ENCODE measurements at places on chromosomes 16 and 17. TPM values are rescaled to one million over a fixed set of nuclear protein-coding genes. Genes with fewer than 3 reads are reported as not detected.

GRCh38 chr17:44123356-44124117, at the start of gene HDAC5:
Gene HDAC5 (minus strand): TSS chr17:44123641. CDS start chr17:44117515, 6,126 bp downstream.
- peak; percentile 95 for DNase-seq

DNA sequence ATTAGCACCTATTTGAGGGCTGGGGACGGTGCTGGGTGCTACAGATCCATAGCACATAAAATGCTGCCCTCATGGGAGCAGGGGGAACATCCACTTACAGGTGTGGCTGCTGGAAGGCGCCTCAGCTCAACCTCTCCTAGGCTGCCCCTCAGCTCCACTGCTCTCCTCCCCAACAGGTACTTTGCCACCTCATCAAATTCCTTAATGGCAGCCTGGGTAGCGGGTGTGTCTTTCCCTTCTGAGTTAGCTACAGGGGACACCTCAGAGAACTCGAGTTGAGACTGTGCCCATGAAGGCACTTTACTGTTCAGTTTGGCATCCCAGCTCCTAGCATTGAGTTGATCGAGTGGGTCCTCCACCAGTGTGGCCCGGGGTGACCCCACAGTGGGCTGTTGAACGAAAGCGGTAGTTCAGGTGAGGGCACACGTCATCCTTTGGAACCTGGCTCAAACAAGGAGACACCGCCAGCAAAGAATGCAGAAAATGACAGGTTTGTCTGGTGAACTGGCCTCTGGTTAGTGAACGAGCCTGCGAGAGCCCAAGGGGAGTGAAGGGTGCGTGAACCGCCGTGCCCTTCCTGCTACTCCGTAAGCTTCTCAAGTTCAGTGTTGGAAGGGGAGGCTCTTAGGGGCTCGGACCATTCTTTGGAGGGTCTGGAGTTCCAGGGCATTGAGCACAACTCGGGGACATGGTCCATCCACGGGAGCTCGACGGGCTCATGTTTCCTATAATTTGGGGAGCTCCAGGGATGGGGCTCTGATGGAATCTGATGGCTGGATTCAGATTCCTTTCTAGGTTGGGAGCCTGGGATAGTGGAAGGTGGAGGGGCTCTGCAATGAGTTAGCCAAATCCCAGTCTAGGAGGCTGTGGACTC, 3.5 kb upstream of the CMIP start:
- DNase-seq: no peak

DNA sequence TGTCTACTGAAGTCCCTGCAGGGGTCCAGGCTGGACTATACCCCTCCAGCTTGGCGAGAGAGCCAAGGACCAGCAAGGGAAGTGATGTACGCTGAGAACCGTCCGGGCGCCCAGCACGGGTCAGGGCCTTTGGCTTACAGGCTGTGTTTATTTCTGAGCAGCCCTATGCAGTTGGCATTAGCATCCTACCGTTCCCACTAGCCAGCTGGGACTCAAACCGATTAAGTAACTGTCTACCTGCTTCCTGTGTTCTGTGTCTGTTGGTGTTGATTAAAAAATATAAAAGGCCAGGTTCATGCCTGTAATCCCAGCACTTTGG, 73.8 kb downstream of the CMIP start:
- peak; percentile 82 for DNase-seq

GRCh38 chr16:67941469-67942199, 2.3 kb downstream of the LCAT start:
- DNase-seq: no peak

DNA sequence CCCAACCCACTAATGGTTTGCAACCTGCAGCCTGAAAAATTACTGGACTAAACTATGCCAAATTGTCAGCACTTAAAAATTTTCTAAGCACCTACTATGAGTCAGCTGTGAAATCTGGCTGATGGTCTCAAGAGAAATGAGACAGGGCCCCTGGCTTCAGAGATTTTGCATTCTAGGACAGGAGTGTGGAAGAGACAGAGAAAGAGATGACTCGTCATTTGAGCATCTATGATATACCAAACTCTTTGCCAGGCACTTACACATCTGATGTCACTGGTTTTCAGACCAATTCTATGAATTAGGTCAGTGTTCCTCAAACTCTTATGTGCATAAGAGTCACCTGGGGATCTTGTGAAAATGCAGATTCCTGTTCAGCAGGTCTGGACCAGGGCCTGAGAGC, 44.4 kb downstream of the CLEC19A start:
- DNase-seq: no peak

DNA sequence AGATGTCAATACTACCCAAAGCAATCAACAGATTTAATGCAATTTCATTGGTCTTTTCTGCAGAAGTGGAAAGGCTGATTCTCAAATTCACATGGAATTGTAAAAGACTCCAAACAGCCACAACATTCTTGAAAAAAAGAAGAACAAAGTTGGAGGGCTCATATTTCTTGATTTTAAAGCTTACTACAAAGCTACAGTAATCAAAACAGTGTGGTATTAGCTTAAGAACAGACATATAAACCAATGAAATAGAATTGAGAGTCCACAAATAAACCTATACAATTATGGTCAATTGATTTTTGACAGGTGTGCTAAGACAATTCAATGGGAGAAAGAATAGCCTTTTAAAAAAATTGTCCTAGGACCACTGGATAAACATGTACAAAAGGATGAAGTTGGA, 14.4 kb upstream of the ABCC1 start:
- no peak for DNase-seq

DNA sequence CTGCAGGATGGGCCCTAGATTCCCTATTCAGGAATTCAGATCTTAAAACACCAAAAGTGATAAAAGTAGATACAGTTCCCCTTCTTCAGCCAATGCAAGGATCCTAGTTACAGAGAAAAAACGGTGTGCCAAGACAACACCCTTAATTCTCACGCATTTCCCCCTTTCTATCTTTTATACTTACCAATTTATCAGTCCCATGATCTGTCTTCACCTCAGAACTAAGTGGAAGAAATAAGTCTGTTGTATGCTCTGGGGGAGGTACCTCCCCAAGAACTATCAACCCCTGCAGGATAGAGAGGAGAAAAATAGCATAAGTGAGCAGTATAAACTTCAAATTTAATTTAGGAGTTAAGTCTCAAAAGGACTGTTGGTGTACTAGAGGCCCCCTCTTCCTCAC, 83.2 kb downstream of the STH start:
- DNase-seq: no peak

DNA sequence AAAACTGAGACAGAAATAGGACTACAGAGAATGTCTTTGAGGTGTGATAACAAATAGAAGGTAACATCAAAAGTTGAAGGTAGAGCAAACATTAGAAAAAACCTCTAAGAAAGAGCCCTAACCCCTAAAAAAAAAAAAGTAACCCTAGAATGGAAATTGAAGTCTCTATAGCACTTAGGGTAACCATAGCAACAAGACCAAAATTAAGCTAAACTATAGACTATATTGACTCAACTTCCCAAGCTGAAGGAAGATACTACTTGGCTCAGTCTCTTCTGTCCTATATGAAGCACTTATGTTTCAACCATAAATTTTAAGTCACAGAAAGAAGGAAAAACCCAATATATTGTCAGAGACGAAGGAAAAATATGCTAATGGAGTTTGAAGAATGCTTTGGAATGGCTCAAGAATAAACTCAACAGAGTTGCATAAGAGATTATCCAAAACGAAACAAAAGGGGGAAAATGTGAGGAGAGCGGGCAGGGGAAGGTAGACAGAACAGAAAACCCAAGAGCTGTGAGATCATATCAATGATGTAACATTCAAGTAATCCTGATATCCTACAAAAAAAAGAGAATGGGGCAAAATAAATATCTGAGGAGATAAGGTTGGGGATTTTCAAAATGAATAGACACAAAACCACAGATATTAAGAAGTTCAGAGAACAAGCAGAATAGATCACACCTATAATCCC, 88.4 kb downstream of the USP32 start:
- no peak for DNase-seq

DNA sequence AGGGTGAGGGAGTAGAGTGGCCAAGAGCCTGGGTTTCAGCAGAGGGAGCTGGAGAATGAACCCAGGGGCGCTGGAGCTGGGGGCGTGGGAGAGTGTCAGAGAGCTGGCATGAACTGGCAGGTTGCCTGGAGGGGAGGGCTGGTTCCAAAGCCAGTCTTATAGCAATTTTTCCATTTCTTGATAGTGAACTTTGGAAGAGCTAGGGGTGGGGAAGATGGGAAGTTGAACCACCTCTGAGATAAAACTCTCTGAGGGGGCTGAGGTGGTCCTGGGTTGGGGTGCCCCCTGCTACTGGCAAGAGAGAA, 36.9 kb downstream of the ADGRG5 start:
- no peak for DNase-seq

NPB gene
- not detected for total RNA-seq

DNA sequence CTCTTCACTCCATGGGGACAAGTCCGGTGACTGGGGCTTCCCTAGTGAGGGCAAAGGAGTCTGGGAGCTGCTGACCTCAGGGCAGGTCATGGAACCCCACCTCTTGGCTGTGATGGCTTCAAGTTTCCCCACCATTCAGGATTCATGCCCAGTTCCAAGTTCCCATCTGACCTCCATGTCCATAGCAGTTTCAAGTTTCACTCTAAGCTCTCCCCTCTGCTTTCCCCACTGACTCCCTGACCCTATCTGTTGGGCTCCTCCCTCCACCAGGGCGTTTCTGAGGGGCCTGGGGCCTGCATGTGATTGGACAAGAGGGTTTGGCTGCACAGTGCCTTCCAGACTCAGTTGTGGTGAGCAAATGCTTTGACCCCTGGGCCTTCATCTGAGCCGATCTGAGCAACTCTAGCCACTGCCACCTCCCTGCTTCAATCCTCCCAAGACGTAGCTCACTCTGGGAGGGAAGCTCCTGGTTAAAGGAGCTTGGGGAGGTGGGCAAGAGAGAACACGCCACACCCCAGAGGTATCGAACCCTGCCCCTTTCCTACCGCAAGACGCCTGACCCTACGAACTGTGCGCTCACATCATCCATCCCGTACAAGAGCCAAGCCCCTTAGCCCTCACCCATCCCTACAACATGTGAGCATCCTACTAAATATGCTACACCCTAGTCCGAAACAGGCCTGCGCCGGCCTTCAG, 8.3 kb downstream of the ZNF629 start:
- no peak for DNase-seq

DNA sequence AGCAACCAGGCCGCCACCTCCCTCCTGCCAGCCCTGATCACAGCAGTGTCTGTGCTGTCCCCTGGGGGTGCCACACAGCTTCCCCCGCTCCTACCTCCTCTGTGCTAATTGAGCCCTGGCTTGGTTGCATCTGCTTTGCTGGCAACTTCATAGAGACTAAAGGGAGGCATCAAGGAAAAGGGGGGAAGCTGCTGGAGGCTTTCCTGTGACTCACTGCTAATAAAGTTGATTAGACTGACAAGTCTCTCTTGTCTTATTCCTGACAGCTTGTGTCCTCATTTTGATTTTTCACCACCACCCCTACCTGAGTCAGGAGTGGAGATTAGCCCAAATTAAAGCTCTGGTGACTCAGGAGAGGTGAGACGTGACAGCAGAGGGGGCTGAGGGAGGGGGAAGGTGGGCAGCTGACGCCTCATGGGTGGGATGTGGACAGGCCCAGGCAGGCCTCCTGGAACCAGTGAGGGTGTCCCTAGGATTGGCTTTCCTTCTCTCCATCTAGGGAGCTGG, 310.0 kb downstream of the CBLN1 start:
- no peak for DNase-seq

DNA sequence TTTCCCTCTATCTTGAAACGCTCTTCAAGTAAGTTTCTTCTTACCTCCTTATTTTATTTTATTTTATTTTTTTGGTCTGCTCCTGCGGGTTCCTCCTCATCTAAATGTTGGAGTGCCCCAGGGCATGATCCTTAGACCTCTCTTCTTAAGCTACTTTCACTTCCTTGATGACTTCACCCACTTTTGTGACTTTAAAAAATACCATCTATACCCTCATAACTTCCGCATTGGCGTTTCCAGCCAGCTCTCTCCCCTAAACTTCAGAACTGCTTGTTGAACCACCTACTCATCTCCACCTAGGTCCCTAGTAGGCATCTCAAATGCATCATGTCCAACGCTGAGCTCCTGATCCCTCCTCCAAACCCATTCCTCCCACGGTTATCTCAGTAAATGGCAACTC, 51.4 kb upstream of the NFAT5 start:
- DNase-seq: no peak

NPIPA2 gene
- total RNA-seq: 6.9 TPM

GRCh38 chr17:66272811-66273585, 29.4 kb upstream of the PRKCA start:
- DNase-seq: peak; percentile 67

ZDHHC7 gene
- 44.1 TPM for total RNA-seq

SPATA32 gene
- total RNA-seq: not detected

TAC4 gene
- total RNA-seq: not detected

DNA sequence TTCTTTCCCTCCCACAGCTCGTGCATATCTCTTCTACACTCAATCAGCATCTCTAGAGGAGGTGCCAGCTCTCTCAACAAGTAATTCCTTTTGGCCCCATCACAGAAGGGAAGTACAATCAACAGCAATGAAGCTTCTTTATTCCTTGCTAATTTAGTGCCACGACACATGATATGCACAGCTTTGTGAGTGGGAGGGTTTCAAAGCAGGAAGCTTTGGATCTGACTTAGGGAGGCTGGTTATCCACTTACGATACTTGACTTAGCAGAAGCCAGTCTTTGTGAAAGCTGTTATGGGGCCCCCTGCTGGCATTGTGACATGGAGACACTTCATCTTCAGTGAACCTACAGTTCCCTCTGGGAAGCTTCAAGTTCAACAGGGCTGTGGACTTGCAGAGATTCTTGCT, 81.0 kb downstream of the TMEM100 start:
- peak; percentile 77 for DNase-seq

GRCh38 chr17:73211745-73212144, 18.9 kb downstream of the COG1 start:
- no peak for DNase-seq

- peak; percentile 51 for DNase-seq
These were observed 390 bp downstream of the MNT start for GRCh38 chr17:2400474-2400866.

FOXN1 gene
- not detected for total RNA-seq

GRCh38 chr17:8162233-8162996, at the start of gene VAMP2:
Gene VAMP2 (minus strand): TSS chr17:8162948. CDS start chr17:8162879, 69 bp downstream.
- peak; percentile 58 for DNase-seq

SCGB1C2 gene
- not detected for total RNA-seq

DNA sequence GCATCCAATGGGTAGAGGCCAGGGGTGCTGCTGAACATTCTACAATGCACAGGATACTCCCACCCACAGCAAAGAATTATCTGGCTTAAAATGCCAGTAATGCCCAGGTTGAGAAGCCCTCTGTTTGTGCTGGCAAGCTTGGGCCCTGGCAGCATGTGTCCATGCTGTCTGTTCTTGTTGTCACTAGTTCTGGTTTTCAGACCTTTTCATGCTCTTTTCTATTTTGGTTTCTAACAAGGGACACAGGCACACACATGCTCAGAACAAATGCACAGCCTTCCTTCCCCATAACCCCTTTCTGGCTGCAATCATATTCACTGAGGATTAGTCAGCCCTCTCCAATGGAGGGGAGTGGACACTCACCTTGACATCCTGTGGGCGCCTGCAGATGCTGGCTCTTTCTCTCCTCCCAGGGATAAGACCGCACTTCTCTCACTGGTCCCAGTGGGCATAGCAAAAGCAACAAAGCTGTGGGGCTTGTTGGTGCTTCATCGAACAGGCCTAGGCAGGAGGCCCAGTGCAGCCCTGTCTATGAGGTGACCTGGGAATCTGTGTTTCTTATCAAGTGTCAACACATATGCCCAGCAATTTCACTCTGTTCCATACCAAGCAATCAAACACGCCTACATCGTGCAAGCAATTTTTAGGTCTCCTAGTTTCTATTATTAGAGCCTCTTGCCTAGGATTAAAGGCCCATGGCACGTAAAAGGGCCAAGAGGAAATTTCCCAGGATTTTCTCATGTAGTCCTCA, 271.1 kb upstream of the CCL2 start:
- DNase-seq: no peak
